Progenitor cell of endocrine pancreas (in vitro differentiated cells): ENCODE measurements at places on chromosomes 5 and 9.

DNA sequence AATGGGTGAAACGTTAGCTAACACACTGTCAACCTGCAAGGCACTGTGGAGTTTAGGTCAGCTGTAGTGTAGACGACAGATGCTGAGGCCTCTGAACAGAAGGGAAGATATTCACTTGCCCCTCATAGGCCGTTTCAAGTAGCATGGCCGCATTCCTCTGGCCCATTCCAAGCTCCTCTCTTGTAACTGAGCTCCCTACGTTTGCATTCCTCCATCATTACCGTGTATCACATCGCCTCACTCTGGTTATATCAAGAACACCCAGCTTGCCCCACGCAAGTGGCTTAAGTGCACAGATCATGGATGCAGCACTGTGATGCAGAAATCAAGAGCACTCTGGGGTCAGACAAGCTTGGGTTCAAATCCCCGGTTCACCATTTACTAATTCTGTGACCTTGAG is 43.3 kb downstream of the PRELID2 start:
- DNase-seq, result no peak

GRCh38 chr9:117644133-117644931 is 59.9 kb upstream of the TLR4 start:
- DNase-seq, result peak; percentile 54

DNA sequence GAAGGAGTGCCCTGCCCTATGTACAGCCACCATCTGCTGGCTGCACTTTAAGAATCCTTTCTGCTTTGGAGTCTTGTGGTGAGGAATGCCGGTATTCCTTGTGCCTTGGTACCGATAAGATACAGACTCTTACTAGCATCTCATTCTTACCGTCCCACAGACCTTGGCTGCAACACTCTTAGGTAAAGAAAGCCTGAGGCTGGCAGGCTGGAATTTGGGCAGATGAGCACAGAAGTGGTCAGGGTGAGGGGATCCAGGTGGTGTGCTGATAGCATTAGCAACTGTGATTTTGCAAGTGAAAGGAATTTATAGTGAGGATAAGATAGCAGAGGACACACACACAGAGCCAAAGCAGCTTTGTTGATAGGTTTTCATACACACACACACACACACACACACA is 198.1 kb downstream of the ENC1 start:
- DNase-seq, result no peak

DNA sequence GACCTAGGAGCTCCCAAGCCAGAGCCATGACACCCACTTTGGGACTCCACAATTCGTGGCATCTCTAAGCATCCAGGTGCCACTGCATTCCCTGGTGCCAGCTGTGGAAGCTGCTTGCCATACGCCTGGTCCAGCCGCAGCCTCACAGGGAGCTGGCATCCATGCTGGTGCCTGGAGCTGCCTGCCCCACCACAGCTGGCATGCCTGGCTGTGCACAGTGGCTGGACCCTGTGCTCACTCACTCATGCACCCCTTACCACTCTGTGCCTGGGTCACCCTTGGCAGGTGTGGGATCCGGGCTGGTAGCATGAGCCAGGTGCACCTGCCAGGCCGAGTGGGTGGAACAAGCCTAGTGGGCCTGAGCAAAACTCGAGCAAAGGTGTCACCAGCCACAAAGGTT is 90.1 kb downstream of the CAVIN4 start:
- DNase-seq, result no peak

- no peak for DNase-seq
These were observed 162.9 kb downstream of the NTRK2 start for GRCh38 chr9:84832453-84832852.

GRCh38 chr5:63025679-63026078 is 447.1 kb downstream of the LRRC70 start:
- DNase-seq, result no peak

DNA sequence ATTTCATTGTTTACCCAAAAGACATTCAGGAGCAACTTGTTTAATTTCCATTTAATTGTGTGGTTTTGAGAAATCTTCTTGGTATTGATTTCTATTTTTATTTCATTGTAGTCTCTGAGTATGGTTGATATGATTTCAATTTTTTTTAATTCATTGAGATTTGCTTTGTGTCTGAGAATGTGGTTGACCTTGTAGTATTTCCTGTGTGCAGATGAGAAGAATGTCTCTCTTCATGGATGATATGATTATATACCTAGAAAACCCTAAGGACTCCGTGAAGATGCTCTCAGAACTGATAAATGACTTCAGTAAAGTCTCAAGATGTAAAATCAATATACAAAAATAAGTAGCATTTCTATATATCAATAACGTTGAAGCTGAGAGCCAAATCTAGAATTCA is 202.4 kb upstream of the CDH9 start:
- DNase-seq, result no peak

DNA sequence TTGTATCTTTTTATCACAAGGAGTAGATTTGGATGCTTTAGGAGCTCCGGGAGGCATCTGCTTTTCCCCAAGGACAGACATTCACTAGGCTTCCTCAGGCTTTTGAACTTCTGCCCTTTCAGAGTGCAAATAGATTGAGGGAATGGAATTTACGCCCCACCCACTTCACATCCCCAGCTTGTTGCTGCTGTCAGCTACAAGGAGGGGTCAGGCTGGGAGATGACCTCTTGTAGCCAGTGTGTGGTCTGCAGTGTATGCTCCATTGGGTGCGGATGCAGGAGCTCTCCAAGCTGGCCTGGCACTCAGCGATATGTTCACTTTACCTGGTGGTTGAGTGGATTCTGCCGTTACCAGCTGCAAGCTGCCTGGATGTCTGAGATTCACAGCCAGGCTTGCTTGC is 6.4 kb downstream of the TNFSF15 start:
- DNase-seq, result peak; percentile 13

DNA sequence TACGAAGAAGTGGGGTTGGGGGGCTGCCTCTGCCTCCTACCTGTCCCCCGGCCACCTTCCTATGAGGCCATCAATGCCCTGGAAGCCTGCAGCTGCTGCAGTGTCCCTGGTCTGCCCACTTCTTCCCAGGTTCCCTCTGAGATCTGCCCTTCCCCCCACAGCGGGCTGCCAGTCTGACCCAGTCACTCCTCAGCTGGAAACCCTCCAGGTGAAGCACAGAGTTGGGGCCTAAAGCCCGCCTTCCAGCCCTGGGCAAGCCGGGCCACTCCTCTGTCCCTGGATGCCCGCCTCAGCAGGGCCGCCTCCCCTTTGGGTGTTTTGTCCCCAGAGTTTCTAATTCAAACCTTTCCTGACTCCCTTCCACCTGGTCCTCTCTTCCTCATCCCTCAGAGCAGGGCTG is 137.0 kb downstream of the RXRA start:
- no peak for DNase-seq

- DNase-seq, result no peak
These were observed 118.2 kb upstream of the MTAP start for GRCh38 chr9:21684231-21684630.
